Bladder microvascular endothelial cell (primary cell): ENCODE measurements at places on chromosomes 11 and 22. TPM values are rescaled to one million over a fixed set of nuclear protein-coding genes. Genes with fewer than 3 reads are reported as not detected.

Gene CEND1
- total RNA-seq, result not detected in 2 replicates

Gene ABCG4
- under 0.01 TPM in 1 of 2 replicates, not detected in the other for total RNA-seq

Gene MFRP
- under 0.01 TPM in 1 of 2 replicates, not detected in the other for total RNA-seq

Gene CDC45
- 28.6 and 29.6 TPM in 2 replicates for total RNA-seq

Gene C1QTNF4
- 0.13 and 0.16 TPM in 2 replicates for total RNA-seq

Gene MUC6
- total RNA-seq, result not detected in 2 replicates

Gene GAL
- 0.19 TPM in 1 of 2 replicates, not detected in the other for total RNA-seq

Gene ROM1
- total RNA-seq, result 2.1 and 4.9 TPM in 2 replicates

Gene LRRC56
- total RNA-seq, result 0.32 and 1.2 TPM in 2 replicates

Gene MEI1
- 0.31 TPM in 1 of 2 replicates, not detected in the other for total RNA-seq

Gene TRIM51G
- total RNA-seq, result not detected in 2 replicates

Gene IL17RA
- total RNA-seq, result 4.8 and 5.2 TPM in 2 replicates

Gene LAYN
- 19.9 and 57.3 TPM in 2 replicates for total RNA-seq

Gene UBQLN3
- not detected in 2 replicates for total RNA-seq

Gene SCARF2
- 4.4 and 9.1 TPM in 2 replicates for total RNA-seq

Gene NXPE4
- total RNA-seq, result not detected in 2 replicates

Gene PHOX2A
- total RNA-seq, result not detected in 2 replicates

Gene TECTA
- total RNA-seq, result 0.32 and 0.50 TPM in 2 replicates

Gene NRXN2
- 0.49 TPM in 1 of 2 replicates, not detected in the other for total RNA-seq

Gene IFITM10
- total RNA-seq, result 0.25 TPM in 1 of 2 replicates, not detected in the other

Gene OR2AG1
- under 0.01 TPM in 1 of 2 replicates, not detected in the other for total RNA-seq

Gene MMP3
- not detected in 2 replicates for total RNA-seq

Gene NOX4
- total RNA-seq, result 21.5 and 32.3 TPM in 2 replicates

Gene APOA4
- not detected in 2 replicates for total RNA-seq

Gene TRIM49
- not detected in 2 replicates for total RNA-seq

Gene F2
- total RNA-seq, result not detected in 2 replicates

Gene ZBTB16
- total RNA-seq, result 27.5 and 30.0 TPM in 2 replicates

Gene DEFB131B
- total RNA-seq, result not detected in 2 replicates

Gene SCGB2A2
- total RNA-seq, result not detected in 2 replicates

Gene OR8U1
- total RNA-seq, result not detected in 2 replicates

Gene RAB3IL1
- 1.6 and 2.8 TPM in 2 replicates for total RNA-seq

Gene HEPN1
- total RNA-seq, result 1.2 TPM in 1 of 2 replicates, not detected in the other

Gene BTBD18
- total RNA-seq, result not detected in 2 replicates

Gene OR4C11
- not detected in 2 replicates for total RNA-seq

Gene SOX10
- not detected in 2 replicates for total RNA-seq

Gene OR52A1
- not detected in 2 replicates for total RNA-seq

Gene VSIG10L2
- total RNA-seq, result not detected in 2 replicates

Gene ATP5MG
- total RNA-seq, result 86.7 and 87.1 TPM in 2 replicates

Gene RIMBP3C
- total RNA-seq, result not detected in 2 replicates

Gene B3GAT3
- 16.7 and 19.2 TPM in 2 replicates for total RNA-seq

Gene FGF3
- not detected in 2 replicates for total RNA-seq

Gene TMEM191B
- 2.4 TPM in 1 of 2 replicates, not detected in the other for total RNA-seq

Gene OR4C15
- not detected in 2 replicates for total RNA-seq

Gene OR51T1
- total RNA-seq, result not detected in 2 replicates

Gene PNPLA5
- total RNA-seq, result not detected in 2 replicates

Gene IRAG1
- total RNA-seq, result 0.44 and 0.81 TPM in 2 replicates

Gene KRTAP5-9
- not detected in 2 replicates for total RNA-seq

Gene TRIM51
- not detected in 2 replicates for total RNA-seq

Gene MS4A7
- not detected in 2 replicates for total RNA-seq

Gene DAGLA
- total RNA-seq, result 1.8 and 7.5 TPM in 2 replicates

Gene TUBA8
- 0.32 and 1.0 TPM in 2 replicates for total RNA-seq
